ENCODE measurements at places on chromosomes 7 and 10. TPM values are rescaled to one million over a fixed set of nuclear protein-coding genes. Genes with fewer than 3 reads are reported as not detected.

- DNase-seq: no peak
Observed at GRCh38 chr10:128364631-128365030, 238.4 kb upstream of the MKI67 start.

CYP2C19 gene
- polyA plus RNA-seq: not detected

GRCh38 chr10:71342573-71343391, 23.7 kb downstream of the SLC29A3 start:
- DNase-seq: no peak

DNA sequence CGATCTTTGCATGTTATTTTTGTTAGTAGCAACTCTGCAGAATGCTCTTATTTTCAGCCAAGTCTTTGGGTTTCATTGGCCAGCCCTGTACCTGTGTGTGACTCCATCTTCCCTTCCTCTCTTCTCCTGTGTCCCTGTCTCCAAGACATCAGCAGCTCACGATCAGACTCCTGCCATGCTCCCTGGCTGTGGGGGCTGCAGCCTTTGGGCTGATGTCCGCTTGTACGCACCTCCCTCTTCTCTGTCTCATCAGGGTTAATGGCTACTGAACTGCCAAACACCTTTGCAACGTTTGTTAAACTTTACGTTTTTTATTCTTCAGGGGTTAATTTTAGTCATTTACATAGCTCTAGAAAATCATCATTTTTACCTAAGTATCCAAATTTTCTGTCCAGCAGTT, 103.5 kb upstream of the RET start:
- no peak for DNase-seq

HABP2 gene
- not detected for polyA plus RNA-seq

UCN3 gene
- polyA plus RNA-seq: not detected

GRCh38 chr10:43155221-43155620, 17.0 kb downstream of the CSGALNACT2 start:
- DNase-seq: no peak

DNA sequence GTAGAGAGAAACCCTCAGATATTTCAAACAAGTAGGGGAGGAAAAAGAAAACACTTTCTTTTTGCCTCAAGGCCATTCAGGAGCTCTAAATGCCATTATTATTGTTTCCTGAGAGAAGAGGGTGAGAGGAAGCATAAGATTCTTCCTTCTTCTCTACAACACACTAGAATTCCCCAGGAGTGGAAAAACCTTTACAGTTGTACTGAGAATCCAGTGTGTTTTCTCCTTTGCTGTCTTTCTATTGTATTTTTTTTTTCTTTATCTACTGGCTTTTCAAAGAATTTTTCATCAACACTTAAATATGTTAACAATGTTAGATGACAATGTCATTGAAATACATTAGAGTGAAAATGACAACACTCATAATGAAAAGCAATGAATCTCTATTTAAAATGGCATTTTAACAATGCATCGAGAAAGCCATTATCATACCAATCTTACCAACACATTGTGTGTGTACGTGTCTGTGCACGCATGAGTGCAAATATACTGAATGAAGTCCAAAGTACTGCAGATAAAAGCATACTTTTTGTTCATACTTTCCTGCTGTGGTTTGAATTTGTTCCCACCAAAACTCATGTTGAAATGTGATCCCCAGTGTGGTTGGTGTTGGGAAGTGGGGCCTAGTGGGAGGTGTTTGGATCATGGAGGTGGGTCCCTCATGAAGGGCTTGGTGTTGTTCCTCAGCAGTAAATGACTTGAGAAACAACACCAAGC, 24.2 kb upstream of the MACC1 start:
- no peak for DNase-seq

IDI2 gene
- not detected for polyA plus RNA-seq

DNA sequence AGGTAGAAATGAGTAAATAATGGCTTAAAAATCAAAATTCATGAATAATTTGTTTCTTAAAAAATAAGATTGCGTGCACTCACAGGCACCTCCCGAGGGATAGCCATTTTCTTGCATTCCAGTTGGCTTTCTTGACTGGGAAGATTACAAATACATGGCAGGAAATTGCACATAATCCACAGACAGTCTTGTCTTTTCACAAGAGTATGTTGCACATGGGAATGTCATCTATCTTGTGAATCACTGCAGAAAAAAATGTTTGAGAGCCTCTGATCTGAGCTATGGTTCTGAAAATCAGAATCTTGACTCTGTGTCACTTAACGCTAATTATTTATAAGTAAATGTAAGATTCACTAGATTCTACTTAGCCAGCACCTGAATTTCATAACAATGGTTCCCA, 74.1 kb upstream of the PRKG1 start:
- no peak for DNase-seq

DNA sequence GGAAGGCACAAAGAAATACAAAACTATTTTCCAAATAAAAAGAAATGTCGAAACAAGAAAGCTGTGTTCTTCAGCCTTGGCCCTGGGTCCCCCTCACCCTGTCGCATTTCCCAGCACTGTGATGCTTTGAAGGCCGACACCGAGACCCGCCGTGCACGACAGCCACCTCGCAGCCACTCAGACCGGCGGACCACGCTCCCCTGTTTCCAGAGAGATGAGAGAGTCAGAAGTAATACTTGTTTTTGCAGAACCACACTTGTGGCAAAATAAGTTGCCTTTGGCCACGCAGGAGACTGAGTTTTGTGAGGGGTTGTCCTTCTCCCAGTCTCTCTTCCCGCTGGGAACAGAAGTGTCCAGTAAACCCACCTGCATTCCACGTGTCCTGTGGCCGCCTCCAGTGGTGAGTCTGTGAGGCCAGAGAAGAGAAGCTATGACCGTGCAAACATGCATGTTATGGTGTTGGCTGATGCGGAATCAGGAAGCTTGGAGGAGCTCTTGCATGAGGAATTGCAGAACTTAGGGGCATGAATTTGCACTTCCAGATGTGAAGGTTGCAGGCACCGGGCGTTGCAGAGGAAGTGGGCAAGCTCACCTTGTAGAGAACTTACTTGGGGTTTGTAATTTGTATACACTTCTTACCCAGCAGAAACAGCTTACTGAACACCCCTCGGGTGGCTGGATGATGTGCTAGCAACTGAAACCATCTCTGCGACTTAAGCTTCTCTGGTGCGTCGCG, 194.5 kb downstream of the EBF3 start:
- DNase-seq: no peak

RASA4B gene
- polyA plus RNA-seq: 5.9 TPM

GIMAP2 gene
- 21.3 TPM for polyA plus RNA-seq

DNA sequence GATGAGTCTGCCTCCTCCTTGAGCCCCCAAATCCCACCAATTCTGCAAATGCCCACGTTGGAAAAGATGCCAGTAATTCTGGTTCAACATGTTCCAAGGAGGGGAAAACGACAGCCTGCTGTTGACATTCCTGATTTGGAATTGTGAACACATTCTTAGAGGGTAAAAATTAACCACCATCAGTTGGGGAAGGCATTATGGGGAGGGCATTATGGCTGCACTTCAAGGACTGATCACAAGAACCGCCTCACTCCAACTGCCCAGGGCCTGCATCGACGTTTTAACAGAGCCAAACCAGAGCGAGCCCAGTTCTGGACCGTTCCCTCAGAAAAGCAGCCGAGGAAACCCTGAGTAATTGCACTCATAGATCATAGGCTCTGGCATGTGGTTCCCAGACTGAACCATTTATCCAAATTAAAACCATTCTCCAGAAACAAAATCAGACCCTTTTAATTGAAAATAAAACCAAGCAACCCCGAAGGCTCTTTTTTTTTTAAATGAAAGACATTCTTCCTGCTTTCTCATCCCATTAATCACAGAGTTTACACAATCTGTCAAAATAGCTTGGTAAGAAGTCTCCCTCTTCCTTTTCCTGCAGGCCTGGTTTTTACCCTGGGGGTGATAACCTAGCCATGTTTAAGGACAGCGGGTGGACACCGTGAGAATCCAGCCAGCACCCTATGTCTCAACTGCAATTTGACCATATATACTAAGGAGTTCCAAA, 8.0 kb downstream of the TNS3 start:
- no peak for DNase-seq

- no peak for DNase-seq
Observed at GRCh38 chr10:51250278-51250920, 176.1 kb downstream of the PRKG1 start.

GRCh38 chr7:99170730-99171074, 26.8 kb upstream of the SMURF1 start:
- no peak for DNase-seq

- no peak for DNase-seq
Observed at GRCh38 chr7:7221599-7222038, 39.3 kb downstream of the C1GALT1 start.

GRCh38 chr7:12970626-12971025, 283.2 kb downstream of the ARL4A start:
- DNase-seq: no peak

DNA sequence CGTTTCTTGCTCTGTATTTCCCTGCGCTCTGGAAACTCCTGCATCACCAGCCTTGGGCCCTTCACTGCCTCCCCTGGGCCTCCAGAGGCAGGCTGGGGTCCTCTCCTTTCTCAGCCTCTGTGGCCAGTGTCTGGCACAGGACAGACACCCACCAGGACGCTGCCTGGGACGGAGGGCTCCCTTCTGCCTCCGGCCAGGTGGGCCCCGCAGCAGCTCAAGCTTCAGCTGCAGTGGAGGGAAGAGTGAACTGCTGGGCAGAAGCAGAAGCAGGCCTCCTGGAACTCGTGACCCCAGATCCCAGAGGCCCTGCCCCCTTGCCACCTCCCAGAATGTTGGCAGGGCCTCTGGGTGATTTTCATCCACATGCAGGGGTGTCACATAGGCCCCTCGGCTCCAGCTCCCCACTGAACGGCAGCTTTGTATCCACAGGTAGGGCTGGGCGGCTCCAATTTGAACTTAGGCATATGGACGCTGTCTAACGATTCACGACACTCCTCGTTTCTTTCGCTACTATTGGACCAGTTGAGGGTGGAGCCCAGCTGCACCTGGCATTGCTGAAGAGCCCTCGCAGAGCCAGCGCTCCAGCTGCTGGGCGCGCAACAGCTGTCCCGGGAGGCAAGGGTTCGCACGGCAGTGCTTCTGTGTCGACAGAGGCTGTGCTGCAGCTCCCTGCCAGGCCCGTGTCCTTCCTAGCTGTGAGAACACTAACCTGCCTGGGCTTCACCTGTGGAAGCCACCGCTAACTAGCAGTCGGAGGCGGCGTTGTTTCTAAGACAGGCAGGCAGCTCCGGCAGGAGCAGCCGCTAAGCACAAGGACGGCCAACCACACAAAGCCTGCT, 18.4 kb upstream of the GPR146 start:
- DNase-seq: no peak

DNA sequence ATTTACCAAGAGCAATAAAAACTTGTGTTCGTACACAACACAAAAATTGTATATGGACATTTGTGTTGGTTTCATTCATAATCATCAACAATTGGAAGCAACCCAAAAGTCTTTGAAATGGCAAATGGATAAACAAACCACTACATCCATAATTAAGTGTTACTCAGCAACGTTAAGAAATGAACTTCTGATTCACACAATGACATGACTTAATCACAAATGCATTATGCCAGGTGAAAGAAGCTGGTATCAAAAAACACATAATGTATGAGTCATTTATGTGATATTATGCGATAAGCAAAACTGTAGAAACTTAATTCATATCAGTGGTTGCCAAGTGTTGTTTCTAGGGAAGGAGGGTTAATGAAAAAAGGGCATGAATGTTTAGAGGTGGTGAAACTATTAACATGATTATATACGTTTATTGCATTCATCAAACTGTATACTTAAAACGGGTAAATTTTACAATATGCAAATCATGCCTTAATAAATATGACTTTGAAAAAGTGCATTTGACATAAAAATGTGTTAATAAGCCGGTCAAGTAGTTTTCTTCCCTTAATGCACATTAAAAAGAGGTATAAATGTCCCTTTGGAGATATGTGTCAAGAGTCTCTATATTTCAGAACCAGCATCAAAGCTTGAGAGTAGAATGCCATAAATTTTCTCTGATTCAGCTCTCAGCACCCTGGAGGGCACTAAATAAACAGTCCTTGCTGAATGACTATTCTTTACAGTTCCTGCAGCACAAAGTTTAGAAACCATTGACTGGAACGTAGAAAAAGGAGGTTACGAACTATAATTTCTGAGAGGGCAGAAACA, 84.8 kb upstream of the GRM3 start:
- DNase-seq: no peak

GRCh38 chr10:69738071-69738470, 63.6 kb upstream of the COL13A1 start:
- no peak for DNase-seq

SLC18A2 gene
- 0.33 TPM for polyA plus RNA-seq

Data from GM12878 (cell line).